Sciatic nerve (tissue), 2 donors: ENCODE measurements at places on chromosomes 3 and 15. TPM values are rescaled to one million over a fixed set of nuclear protein-coding genes. Genes with fewer than 3 reads are reported as not detected.

DNA sequence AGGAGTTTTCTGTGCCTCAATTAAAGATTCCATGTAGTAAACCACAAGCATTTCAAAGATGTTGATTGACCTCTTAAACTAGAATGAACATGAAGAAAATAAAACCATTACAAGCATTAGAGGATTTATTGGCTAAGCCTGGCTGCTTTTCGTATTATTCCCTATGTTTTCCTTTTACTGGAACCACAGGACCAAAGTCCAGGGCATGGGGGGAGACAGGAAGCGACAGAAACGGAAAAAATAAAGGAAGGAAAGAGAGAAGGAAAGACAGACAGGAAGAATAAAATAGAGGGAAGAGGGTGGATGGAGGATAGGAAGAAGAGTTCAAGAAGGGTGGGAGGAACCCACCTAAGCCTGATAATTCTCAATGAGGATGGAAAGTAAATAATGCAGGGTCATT lies 169.9 kb downstream of the SHQ1 start:
- no peak for DNase-seq

DNA sequence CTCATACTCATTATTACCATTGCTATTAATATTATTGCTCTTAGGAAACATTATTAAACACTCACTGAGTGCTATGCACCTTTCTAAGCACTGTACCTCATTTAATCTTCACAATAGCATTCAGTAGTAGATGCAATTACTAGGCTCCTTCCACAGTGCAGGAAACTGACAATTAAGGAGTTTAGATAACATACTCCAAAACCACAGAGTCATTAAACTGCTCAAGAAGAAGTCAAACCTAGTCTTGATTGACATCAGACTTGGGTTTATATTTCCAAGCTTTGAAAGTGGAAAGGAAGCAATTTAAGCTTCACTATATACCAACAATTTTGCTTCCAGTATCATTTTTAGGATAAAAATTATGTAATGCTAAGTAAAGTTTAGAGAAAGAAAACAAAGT lies 490.1 kb upstream of the ARRDC4 start:
- no peak for DNase-seq

DNA sequence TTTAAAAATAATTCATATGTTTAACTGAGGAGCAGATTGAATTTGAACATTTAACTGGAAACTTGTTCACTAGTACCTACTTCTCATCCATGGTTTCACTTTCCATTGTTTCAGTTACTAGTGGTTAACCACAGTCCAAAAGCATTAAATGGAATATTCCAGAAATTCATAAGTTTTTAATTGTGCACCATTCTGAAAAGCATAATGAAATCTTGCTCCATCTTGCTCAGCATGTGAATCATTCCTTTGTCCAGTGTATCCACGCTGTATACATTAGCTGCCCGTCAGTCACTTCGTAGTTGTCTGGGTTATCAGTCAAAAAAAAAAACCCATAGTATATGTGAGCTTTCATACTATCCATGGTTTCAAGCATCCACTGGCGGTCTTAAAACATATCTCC lies 217.6 kb downstream of the TPRG1 start:
- no peak for DNase-seq

DNA sequence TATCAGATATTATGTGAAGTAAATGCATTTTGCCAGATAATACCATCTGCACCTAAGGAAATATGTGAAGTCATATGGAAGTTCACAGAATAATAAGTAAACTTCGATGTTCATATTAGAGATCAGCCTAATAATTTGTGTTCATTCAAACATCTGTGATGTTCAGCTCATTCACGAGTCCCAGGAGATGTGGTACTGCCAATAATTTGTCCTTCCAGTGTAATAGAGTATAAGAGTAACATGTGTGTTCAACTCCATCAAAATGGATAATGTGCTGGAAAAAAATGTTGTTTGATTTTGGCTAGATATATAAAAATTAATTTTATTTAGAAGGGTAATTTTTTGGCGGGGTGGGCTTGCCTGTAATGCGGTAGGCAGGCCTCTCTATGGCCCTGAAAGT lies 75.4 kb upstream of the ARL6 start:
- no peak for DNase-seq

GRCh38 chr15:84834969-84835368 lies 17.8 kb downstream of the ALPK3 start:
- no peak for DNase-seq

- DNase-seq: no peak
Observed at GRCh38 chr3:158431829-158432228, 139.2 kb upstream of the MLF1 start.

Gene STRIT1
- not detected for total RNA-seq

Gene CYP1A2
- not detected for total RNA-seq

Gene SLCO2A1
- total RNA-seq: 34.1 TPM

Gene RASL12
- 23.0 TPM for total RNA-seq

Gene B3GALNT1
- 9.7 TPM for total RNA-seq
